ENCODE measurements at places on chromosomes 1 and 21.
A peak's percentile ranks its signal among the peaks of the same experiment; 100 is the strongest.

GRCh38 chr1:84692391-84692790 is 2.1 kb upstream of the SSX2IP start:
- DNase-seq = no peak

DNA sequence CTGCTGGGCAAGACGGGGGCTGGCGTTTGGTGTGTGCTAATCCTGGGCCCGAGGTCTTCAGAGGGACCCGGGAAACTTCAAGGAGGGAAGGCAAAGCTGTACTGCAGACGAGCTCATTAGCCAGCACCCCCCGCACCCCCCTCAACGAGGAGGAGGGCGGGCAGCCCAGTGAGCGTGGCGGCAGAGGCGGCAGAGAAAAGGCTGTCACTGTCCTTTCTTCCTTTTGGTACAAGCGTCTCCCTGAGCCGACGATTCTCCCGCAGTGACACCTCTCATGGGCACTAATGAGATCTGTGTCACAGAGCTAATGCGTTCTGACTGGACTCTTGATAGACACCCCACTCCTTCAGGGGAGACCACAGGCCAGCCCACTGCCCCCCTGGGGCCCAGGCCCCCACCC is 29.5 kb downstream of the DMAP1 start:
- no peak for DNase-seq

DNA sequence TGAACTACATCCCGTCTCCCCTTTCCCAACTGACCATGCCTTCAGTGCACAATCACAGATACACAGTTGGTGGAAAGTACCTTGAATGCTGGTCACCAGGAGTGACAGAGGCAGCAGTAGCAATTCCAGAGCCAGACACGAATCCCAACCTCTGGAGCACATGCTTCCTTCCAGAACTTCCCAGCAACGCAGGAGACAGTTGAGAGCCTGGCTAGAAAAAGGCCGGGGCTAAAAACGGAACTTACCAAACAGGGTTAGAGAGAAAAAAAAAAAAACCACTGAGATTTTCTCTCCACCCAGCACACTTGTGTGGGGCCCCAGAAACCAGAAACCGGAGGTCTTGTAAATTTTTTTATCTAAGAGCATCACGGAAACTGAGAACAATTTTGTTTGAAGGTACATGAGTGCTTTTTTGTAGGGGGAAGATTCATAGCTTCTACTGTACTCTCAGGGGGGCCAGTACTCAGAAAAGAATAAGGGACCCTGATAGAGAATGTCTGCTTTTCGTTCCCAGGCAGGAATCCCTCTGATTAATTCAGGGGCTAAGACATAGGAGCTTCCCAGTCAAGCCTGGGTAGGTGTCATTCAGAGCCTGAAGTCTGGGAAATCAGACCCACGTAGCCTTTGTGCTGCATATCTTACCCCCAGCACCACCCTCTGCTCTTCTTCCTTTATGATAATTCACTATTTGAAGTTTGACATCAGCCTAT is at the start of gene CD48:
Gene CD48 (minus strand): TSS at position 221 of the 710 bp plus-strand sequence. CDS start 59 bp downstream, at position 162.
- no peak for DNase-seq

GRCh38 chr1:110967256-110967655 is 3.5 kb upstream of the LRIF1 start:
- DNase-seq = no peak

GRCh38 chr1:113874012-113874879 is 2.7 kb upstream of the PTPN22 start:
- DNase-seq = no peak

GRCh38 chr1:203354246-203354645 is 3.3 kb upstream of the FMOD start:
- DNase-seq = no peak

- no peak for DNase-seq
Measured at GRCh38 chr1:154493276-154493675, 8.7 kb upstream of the TDRD10 start.

- DNase-seq = no peak
Measured at GRCh38 chr1:230494026-230494425, 67.9 kb upstream of the PGBD5 start.

- no peak for DNase-seq
Measured at GRCh38 chr21:42636520-42637266, 16.7 kb upstream of the PDE9A start.

- DNase-seq = no peak
Measured at GRCh38 chr21:19026911-19027310, 623.3 kb upstream of the TMPRSS15 start.

GRCh38 chr1:181676269-181676668 is 193.0 kb downstream of the CACNA1E start:
- peak; percentile 55 for DNase-seq

DNA sequence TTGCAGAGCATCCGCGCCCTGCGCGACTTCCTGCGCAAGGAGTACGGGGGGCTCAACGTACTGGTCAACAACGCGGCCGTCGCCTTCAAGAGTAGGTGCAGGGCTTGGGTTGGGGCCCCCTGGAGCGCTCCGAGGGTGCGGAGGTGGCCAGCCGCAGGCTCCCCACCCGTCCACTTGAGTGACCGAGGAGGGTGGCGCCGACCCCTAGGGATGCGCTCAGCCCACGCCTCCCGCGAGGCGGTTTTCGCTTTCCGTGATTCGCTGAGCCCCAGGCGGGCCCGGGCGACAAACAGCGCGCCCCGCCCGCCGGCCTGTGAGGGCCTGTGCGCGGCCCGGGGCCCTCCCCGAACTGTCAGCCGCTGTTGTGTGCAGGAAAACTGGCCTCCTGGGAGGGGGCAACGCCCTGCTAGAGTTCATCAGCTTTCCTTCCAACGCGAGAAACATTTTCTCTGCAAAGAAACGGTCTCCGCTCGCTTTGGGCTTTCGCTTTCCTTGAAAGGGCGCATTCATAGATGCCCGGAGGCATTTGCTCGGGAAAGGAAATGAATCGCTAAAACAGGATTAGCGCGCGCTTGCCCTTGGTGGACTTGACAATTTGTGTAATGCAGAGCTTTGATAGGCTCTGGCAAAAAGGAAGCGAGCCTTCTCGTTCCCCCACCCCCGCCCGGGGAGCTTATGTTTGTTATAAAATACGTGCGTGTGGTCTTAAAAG is 668 bp downstream of the CBR3 start:
- no peak for DNase-seq

GRCh38 chr1:223776075-223776814 is 63.9 kb downstream of the CAPN2 start:
- DNase-seq = no peak

DNA sequence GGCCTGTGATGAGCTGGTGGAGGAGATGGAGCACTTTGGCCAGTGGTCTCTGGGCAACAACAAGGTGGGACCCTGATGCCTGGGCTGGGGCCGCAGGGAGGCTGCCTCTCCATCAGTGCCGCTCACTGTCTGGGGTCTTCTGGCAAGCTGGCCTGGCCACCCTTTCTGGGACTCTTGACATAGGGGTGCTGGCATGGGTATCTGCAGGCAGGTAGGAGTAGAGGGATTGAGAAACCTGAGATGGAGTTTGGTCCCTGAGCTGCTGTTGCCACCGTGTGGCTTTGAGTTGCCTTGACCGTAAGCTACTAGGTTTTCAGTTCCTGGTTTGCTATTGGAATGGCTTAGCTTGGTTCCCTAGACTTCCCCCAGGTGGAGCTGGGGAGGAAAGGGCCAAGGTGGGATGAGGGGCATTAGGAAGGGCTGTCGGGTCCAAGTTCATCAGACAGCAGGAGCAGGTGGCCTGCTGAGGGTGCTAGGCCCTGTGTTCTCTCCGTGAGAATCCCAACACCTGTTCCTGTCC is 13.2 kb upstream of the MFN2 start:
- peak; percentile 59 for DNase-seq
